ENCODE measurements at places on chromosomes 2 and 18.

GRCh38 chr2:223668302-223668998, 66.3 kb upstream of the SCG2 start:
- DNase-seq = no peak

DNA sequence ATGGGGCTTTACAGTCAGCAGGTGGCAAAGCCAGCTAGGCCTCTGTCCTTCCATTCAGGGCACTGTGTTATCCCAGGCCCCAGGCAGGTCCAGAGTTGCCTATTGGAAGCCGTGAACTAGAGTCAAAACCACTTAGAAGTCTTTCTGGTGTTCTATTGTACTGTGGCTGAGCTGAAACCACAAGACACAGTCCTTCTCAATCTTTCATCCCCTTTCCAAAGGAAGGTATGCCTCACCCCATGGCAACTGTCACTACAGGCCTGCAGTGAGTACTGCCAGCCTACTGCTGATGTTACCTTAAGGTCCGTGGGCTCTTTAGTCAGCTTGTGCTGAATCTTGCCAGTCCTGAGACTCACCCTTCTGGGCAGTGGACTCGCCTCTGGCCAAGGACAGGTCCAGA, 181.6 kb downstream of the GULP1 start:
- DNase-seq = no peak

DNA sequence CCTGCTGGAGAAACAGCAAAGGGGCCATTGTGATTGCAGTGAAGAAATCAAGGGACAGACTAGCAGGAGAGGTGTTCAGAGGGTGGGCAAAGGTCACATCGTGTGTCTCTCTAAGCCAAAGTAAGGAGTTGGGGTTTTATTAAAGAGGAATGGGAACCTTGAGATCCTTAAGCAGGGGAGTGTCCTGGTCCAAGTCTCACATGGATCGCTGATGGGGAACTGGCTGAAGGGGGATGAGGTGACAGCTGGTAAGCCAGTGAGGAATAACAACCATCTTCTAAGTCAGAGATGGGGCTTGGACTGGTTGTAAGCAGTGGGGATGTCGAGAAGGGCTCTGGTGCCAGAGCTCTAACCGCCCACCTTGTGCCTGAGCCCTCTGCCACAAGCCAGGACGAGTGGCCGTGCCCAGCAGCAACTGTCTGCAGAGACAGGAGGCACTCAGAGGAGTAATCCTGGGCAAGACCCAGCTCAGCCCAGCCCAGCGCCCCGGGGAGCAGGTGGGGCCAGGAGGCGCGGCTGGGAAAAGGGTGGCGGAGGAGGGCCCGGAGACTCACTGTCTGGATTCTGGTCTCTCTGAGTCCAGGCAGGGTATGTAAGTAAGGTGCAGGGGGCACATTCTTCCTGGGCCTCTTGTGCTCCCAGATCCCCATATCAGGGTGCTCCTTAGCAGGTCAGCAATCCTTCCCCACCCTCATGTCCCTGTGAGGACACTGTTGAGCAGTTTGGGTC, 13.7 kb downstream of the WNT10A start:
- no peak for DNase-seq

- DNase-seq = no peak
Observed at GRCh38 chr2:118250001-118250400, 161.7 kb downstream of the INSIG2 start.

DNA sequence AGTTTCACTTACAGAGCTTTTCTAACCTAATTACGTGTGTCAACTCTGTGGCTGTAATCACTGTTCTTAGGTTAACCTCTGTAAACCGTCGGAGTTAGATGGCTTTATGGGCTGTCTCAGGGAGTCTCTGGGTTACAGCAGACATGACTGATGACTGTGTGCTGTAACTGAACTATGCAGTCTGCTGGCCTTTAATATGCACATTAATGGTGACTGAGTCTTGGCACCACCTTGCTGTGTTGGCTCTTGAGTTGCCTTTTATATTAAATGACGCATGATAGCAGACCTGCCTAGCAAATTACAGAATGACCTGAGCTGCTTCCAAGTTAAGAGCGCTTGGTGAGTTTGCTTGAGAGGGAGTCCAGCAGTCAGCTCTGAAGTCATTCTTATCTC, 90.1 kb downstream of the ACKR3 start:
- peak; percentile 32 for DNase-seq

- DNase-seq = no peak
Observed at GRCh38 chr2:73956218-73956865, 28.4 kb upstream of the TET3 start.

GRCh38 chr2:204049635-204050034, 113.1 kb downstream of the ICOS start:
- DNase-seq = no peak

DNA sequence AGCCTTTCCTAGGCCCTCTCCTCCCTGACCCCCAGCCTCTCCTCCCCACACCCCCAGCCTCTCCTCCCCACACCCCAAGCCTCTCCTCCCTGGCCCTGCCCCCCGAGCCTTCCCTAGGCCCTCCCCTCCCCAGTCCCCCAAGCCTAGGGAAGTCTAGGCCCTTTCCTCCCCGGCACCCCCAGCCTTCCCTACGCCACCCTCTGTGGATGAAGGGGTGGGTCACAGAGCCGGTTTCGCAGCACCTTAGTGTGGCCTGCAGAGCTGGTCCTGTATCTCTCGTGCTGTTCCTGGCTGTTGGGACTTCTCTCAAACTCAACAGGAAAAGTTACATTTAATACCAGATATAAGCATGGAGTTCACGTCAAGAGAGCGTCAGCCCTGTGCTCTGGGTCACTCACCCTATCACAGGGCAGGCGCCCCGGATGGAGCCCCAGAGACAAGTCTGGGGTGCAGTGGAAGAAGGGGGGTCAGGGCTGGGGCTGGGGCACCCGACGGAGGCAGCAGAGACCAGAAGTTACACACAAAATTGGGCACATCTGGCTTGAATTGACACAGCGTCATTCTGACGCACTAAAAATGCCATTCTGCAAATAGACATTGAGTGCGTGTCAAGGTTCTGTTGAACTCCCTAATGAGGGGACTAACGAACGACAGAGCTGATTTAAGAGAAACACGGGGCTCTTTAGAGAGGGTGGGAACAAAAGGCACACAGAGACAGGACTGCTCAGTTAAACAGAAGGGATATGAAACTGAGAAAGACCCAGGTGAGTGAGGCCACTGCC, 24.0 kb downstream of the KCNIP3 start:
- no peak for DNase-seq

DNA sequence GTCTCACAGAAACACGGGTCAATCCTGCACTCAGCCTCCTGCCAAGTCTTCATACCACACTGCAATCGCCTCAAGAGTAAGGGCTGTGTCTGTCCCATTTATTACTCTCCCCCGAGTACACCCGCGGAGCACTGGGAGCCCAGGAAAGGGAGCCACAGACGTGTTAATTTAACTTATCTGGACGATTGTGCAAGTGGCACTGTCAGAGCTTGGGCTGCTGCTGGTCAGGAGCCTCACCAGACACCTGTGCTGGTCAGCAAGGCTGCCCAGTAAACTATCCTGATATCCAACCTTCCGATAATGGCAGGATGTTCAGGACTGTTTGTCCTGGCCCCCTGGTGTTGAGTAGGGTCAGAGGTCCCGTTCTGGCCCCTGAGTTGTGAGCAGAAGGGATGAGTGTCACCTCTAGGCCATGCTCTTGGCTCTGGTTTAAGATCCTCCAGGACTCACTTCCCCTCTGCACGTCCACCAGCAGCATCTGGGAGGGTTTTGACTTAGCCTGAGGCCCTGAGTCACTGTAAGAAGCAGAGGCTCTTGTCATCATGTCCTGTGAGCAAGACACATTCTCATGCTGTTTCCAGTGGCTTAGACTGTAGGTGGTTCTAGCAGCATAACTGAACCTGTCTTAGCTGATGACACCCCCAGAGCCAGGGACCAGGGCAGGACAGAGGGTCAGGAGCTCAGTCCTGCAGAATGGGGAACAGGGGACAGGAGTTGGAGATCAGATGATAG, 82.5 kb upstream of the ARL4C start:
- no peak for DNase-seq

GRCh38 chr2:88827821-88828220, 136.3 kb downstream of the RPIA start:
- DNase-seq = no peak

- DNase-seq = peak; percentile 6
Observed at GRCh38 chr2:202035089-202035940, 1.7 kb downstream of the FZD7 start.

- peak; percentile 10 for DNase-seq
Observed at GRCh38 chr2:72148837-72149555, 1.3 kb upstream of the CYP26B1 start.

DNA sequence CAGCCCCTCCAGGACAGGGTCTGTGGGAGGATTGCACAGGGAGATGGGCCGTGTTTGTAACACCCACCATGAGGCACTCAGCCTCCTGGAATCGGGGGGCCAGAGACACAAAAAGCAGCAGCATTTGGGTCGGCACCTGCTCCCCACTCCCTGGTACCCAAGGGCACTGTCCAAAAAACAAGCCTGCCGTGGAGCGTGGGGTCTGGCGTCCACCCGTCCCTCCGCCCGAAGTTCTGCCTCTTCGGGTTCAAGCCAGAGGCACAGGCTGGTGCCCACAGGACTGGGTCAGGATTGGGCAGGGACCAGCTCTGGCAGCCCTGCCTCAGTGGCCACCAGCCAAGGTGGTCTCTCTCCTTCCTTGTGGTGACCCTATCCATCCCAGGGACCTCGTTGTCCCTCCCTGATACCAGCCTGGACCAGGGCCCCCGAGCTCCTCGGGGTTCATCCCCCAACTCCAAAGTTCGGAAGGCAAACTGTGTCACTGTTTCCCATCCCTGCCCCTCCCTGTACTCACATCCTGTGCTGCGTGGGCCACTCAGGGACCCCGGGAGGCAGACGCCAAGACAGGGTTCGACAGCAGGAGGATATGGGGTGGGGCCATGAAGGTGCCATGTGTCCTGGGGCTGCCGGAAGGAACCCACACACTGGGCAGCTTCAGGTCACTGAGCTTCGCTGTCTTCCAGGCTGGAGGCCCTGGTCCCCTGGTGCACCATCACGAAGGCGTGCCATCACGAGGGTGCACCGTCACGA, 126.0 kb upstream of the HDAC4 start:
- no peak for DNase-seq

GRCh38 chr2:9657731-9658130, 26.9 kb upstream of the YWHAQ start:
- no peak for DNase-seq

GRCh38 chr2:200330351-200331060, 24.0 kb downstream of the SPATS2L start:
- DNase-seq = no peak

DNA sequence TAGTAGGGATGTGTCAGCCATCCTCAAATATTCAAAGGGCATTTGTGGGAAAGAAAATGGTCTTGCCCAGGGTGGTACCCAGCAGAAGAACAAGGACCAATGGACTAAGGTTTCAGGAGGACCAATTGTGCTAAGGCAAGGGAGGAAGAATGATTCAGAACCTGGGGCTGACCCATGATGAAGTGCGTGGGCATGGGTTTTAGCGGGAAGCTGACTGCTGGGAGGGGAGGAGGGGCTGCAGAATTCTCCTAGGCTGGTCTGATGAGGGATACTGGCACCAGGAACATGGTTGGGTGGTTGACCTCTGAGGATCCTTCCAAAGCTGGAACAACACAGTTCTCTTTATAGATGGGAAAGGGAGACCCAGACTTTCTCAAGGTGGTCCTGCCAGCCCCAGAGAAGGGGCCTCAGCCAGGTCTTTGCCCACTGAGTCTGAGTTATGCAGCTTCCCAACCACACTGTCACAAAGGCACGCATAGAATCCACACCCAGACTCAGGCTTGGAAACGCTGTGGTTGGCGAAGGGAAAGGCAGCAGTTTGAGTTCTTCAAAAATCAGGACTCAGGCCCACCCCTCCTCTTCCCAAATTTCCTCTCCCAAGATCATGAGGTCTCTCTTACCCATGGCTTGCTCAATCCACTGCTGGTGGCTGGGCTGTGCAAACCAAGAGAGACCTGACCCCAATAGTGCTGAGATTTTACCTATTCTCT, 37.3 kb downstream of the MARCO start:
- DNase-seq = no peak

- DNase-seq = peak; percentile 7
Observed at GRCh38 chr2:112055730-112056625, 909 bp downstream of the TMEM87B start.

DNA sequence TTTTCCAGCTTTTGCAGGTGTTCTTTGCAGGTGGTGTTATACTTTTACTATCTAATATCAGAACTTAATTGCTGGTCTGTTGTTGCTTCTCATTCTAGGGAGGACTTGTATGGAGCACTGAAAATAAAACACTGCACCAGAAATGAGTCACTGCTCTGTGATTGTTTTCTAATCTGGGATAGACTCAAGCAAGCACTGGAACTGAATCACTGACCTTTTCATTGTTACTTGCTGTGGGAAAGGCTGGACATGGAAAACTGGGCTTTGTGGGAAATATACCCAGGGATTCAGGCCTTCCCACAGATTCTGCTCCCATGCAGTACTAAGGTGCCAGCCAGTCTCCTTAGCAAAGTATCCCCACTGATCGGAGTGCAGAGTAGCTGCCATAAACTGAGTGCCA, 470.0 kb upstream of the GCFC2 start:
- DNase-seq = no peak

- DNase-seq = no peak
Observed at GRCh38 chr18:21664069-21664468, 40.5 kb downstream of the ABHD3 start.

DNA sequence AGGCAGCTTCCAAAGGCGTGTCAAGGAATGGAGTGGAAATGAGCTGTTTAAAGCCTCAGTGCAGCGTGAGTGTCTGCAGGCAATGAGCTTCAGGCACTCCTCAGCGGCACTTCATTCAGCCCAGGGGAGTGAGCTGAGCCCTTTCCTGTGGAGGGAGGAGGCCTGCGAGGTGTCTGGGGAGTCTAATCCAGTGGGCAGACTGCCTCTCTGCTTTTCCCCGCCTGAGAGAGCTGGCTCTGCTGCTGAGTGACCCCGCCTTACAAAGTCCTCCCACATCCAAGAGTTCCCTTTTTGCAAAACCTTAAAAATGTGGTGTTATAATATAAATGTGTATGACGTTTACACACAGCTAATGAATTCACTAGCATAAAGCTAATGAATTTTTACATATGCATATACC, 7.0 kb upstream of the LDLRAD4 start:
- no peak for DNase-seq

- DNase-seq = no peak
Observed at GRCh38 chr2:128405467-128405900, 86.8 kb upstream of the HS6ST1 start.

- DNase-seq = peak; percentile 58
Observed at GRCh38 chr2:171592036-171592555, 69.8 kb downstream of the CYBRD1 start.

GRCh38 chr2:75483878-75484277, 76.9 kb downstream of the EVA1A start:
- DNase-seq = no peak

DNA sequence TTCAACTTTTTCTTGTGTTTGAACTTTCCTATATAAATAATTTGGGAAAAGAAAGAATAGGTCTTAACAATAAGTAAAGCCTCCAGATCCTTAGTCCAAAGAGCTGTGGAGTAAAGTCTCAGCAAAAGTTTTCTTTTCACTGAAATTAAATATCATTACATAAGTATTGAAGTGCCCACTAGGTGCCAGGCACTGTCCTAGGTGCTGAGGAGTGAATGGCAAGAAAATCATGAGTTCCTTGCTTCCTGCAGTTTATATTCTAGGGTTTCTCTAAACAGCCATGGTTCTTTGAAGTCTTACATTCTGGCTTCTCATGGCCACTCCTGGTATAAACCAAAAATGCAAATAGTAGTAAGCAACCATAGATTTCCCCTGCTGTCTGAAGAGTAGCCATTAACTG, 59.7 kb downstream of the SPP2 start:
- no peak for DNase-seq

- no peak for DNase-seq
Observed at GRCh38 chr2:170475878-170476277, 239.3 kb upstream of the SP5 start.

Measured in NCI-H1092 treated with DMSO at 0.1 percent for 48 hours (cell line).